Activated CD8-positive, alpha-beta T cell treated with anti-CD3 and anti-CD28 coated beads, Interleukin-2, amount 10 ng/mL, durations not matched to agents 7 days and 5 days (primary cell): ENCODE measurements at places on chromosomes 6 and 20. TPM values are rescaled to one million over a fixed set of nuclear protein-coding genes. Genes with fewer than 3 reads are reported as not detected.

Gene SOX18
- total RNA-seq, result 0.21 TPM

Gene CD109
- 5.0 TPM for total RNA-seq

- no peak for DNase-seq
Measured at GRCh38 chr6:10014557-10014956, 400.3 kb downstream of the TFAP2A start.

- no peak for DNase-seq
Measured at GRCh38 chr6:56816370-56816769, 138.5 kb upstream of the BEND6 start.

DNA sequence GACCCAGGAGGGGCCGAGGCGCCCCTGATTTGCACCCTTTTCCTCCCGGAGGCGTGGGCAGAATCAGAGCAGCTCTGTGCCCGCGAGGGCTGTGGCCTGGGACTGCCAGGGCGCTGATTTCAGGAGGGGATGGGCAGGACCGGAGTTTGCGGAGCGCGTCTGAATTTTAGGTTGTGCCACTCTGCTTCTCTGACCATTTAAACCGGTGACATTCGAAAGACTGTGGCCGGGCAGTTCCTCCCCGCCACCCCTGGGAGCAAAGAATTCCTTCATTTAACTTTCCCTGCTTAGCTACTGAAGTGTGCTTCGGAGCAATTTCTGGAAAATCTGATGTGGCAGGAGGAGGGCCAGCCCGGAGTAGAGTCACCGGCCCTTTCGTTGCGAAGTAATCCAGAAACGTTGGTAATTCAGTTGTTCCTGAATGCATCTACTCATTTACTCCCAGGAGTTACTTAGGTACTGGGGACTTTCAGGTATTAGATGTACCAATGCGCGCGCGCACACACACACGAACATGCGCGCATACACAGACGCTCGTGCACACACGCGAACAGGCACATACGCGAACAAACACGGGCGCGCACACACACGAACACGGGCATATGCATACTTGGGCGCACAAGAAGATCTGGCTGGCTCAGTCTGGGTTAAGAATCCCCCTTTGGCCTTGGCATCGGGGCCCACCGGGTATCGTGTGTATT lies 568 bp downstream of the CCDC170 start:
- DNase-seq, result peak; percentile 42

GRCh38 chr20:13817342-13817741 lies 32.5 kb downstream of the NDUFAF5 start:
- DNase-seq, result no peak

GRCh38 chr6:89139509-89140346 lies 6.1 kb upstream of the PM20D2 start:
- no peak for DNase-seq

DNA sequence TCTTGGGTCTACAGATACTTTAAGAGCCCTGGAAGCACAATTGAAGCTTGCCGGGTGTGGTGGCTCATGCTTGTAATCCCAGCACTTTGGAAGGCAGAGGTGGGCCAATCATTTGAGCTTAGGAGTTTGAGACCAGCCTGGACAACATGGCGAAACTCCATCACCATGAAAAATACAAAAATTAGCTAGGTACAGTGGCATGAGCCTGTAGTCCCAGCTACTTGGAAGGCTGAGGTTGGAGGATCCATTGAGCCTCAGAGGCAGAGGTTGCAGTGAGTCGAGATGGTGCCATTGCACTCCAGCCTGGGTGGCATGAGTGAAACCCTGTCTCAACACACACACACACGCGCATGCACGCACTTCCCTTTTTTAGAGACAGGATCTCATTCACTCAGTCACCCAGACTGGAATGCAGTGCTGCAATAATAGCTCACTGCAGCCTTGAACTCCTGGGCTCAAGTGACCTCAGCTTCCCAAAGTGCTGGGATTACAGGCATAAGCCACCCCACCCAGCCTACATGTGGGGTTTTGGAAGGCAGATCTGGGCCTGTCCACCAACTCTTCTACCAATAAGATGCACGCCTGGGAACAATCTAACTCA lies 182.5 kb upstream of the JARID2 start:
- no peak for DNase-seq

GRCh38 chr6:4466261-4466660 lies 309.9 kb upstream of the CDYL start:
- DNase-seq, result no peak
